Nucleus accumbens (tissue), 56 donors: ENCODE measurements at places on chromosomes 3 and 15.

GRCh38 chr3:52444860-52445793, at the start of gene SEMA3G:
SEMA3G (minus strand) TSS chr3:52445103; CDS start chr3:52445027, 76 bp downstream.
- DNase-seq = no peak

DNA sequence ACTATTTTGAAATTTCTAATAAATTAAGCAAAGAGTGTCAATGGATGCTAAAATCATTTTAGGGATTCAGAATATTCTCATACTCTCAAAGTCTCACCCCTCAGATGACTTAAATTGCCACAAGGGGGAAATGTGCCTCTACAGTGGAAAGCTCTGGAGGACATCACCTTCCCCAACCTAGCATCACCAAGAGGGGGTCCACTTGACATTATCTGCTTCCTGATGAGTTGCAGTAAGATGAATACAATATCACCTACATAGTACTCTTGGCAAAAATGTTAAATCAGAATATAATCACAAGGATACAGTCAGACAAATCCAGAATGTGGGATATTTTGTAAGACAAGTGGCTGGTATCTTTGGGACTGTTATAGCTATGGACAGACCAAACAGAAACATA, 290.1 kb downstream of the MFSD1 start:
- DNase-seq = no peak

DNA sequence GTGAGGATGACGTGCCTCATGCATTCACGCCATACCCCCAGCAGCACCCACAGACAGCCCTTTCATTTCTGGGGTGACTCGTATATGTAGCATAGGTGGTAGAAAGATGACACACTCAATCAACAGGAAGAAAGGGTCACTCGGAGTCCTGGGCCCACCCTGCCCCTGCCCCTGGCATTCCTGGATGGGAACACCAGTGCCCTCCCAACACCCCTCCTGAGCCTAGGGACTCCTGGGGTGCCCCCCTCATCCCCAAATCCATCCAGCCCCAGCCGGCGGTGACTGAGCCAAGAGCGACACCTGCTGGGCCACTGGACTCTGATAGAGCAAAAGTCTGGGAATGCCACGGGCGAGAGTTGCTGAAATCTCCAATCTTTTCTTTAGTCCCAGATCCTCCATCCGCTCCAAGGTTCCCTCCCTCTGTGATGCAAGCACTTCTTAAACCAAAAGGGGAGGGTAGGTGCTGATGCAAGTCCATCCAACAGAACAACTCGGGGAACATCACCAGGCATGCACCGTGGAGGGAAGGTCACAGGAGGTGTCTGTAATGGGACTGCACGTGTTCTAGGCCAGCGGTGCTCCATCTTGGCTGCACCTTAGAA, 31.1 kb downstream of the ACAN start:
- no peak for DNase-seq

DNA sequence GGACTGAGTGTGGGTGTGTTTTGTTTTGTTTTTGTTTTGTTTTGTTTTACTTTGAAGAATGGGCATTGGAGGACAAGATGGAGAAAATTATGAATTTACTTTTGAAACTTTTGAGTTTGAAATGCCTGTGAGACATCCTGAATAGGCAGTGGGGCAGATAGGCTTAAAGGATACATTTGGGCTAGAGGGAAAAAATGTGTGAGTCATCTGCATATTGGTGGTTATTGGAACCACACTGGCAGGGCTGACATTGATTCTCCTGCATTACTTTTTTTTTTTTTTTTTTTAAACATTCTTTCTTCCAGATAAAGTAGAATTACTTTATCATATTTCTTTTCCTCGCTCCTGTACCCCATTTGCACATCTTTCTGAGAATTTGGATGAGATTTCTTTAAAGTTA, 56.1 kb downstream of the CALML4 start:
- no peak for DNase-seq

DNA sequence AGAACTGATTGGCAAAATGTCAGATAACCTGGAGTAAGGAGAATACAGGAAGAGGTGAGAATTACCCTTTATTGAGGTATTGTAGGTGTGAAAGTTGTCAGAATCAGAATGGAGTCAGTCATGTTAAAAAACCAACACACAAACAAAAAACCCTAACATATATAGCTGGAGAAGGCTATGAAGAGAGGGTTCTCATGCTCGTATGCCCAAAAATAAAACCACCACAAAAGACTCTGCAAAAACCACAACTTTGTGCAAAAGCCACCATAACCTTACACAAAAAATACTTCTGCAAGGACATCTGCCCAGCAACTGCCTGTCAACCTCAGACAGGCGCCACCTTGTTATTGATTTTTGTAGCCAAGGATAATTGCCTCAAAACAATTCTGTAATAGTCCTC, 136.0 kb downstream of the CD47 start:
- no peak for DNase-seq
